NCI-H1930 (cell line): ENCODE measurements at places on chromosomes 2 and 18.

DNA sequence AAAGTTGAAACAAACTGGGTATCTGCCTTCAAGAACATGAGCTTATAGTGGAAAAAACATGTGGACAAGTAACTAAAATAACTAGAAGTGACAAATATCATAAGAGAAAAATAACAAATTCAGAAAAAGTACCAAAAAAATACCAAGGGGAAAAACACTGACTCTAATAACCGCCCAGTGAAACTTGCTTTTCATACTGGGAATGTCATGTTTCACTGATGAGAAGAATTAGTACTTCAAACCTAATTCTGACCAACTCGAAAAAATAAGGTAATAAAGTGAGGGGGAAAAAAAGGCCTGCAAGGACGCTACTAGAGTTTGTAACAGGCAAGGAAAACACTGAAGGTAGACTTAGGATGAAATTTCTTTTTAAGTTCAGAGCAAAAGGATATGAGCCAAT lies 83.6 kb downstream of the RTTN start:
- no peak for DNase-seq

DNA sequence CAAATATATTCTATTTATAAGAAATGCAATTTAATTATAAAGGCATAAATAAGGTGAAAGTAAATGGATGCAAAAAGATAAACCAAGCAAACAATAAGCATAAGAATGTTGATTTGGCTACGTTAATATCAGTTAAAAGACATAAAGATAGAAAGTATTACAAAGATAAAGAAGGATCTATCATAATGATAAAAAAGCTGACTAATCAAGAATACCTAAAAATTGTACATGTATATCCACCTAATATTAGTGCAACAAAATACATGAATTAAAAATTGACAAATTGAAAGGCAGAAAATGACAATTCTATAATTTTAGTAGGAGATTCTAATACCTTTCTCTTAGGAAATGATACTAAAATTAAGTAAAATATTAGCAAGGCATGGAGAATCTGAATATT lies 21.5 kb downstream of the SLC9A4 start:
- no peak for DNase-seq

- no peak for DNase-seq
Measured at GRCh38 chr2:199444749-199445148, 13.0 kb downstream of the SATB2 start.

DNA sequence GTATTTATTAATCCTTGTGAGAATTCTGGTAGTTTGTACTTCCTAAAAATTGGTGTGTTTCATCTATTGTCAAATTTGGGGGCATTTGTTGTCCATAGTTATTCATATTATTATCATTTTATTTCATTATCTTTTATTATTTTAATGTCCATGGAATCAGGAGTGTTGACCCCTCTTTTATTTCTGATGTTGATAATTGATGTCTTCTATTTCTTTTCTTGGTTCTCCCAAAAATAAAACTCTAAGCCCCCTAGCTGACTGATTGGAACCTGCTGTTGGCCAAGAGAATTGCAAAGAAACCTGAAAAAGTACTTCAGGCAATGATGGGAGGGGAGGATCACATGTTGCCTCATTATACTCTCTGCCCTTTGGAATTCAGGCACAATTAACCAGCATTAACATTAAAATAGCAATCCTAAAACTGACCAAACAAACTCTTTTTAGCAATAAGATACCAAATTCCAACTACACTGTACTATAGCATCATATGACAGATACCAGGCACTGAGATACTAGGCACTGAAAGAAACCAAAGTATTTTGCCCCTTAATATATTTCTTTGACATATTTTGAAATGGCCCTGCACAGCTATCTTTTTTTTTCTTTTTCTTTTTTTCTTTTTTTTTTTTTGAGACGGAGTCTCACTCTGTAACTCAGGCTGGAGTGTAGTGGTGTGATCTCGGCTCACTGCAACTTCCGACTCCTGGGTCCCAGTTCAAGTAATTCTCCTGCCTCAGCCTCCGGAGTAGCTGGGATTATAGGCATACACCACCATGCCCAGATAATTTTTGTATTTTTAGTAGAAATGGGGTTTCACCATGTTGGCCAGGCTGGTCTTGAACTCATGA lies 1097.2 kb upstream of the CNTNAP5 start:
- DNase-seq = no peak

- no peak for DNase-seq
Measured at GRCh38 chr18:36186461-36187192, 670 bp upstream of the MOCOS start.

GRCh38 chr2:102010902-102011301 lies 19.1 kb downstream of the IL1R2 start:
- DNase-seq = no peak
